ENCODE measurements at places on chromosomes 3 and 15.
A peak's percentile ranks its signal among the peaks of the same experiment; 100 is the strongest.

- DNase-seq: no peak
Measured at GRCh38 chr15:98802187-98802586, 153.8 kb downstream of the IGF1R start.

GRCh38 chr3:184740509-184741258, 28.8 kb upstream of the MAGEF1 start:
- DNase-seq: peak; percentile 54

- no peak for DNase-seq
Measured at GRCh38 chr15:101801048-101801447, 2.3 kb upstream of the OR4F6 start.

GRCh38 chr15:82060817-82061216, 15.0 kb upstream of the MEX3B start:
- DNase-seq: no peak

DNA sequence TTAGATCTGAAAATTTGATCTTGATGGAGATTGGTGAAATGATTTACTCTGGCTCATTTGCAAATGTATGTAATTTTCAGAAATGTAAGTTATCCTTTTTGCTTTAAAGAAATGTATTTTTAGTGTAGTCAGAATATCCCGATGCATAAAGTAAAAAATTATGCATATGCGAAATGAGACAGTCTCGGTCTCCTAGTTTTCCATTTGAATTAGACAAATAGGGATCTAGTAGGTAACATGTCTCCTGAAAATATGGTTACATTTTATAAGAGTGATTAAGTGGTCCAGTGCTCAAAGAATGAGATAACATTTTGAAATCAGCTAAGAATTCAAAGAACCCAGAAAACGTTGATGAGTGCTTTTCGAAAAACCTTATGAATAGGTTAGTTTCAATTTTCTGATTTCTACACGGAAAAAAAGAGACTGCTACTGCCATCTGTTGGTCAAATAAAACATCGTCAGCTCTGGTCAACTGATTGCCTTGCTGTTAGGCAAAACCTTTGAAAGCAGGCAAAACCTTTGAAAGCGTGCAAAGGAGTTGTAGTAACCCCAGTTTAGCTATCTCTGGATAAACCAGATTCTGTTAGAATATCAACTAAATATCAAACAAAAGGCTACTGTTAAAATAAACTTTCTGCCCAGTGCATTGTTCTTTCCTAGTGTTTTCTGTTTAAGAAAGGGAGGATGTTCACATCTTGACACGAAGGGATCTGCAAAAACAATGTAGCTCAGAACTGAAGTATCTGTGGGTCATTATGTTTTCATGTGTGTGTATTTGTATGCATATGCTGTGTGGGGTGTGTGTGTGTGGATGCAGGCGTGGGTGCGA, 59.3 kb upstream of the CHMP2B start:
- DNase-seq: peak; percentile 46

GRCh38 chr3:184218814-184219213, 10.6 kb upstream of the VWA5B2 start:
- DNase-seq: no peak

GRCh38 chr3:70822669-70823068, 510.2 kb upstream of the MDFIC2 start:
- DNase-seq: no peak

- DNase-seq: no peak
Measured at GRCh38 chr15:89435362-89435761, 61.0 kb downstream of the RHCG start.

GRCh38 chr3:181956122-181956521, 244.4 kb downstream of the SOX2 start:
- no peak for DNase-seq
